ENCODE measurements at places on chromosomes 7 and 10.

- no peak for DNase-seq
These were observed 614.7 kb downstream of the DNAJB6 start for GRCh38 chr7:157951300-157952049.

DNA sequence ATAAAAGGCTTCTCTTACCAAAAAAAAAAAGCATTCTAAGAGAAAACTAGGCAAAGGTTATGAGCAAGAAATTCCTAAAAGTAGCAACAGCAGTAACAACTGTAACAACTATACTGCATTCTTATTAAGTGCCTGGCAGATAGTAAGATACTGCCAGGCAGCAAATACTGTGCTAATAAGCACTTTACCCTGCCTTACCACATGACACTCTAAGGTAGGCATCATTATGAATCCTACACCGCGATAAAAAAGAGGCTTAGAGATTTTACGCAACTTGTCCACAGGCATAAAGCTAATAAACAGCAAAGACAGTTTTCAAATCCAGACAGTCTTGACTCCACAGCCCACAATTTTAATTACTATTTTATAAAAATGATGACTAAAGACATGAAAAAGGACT, 83.2 kb downstream of the USP6NL start:
- DNase-seq: no peak

- DNase-seq: no peak
These were observed 63.3 kb downstream of the NOC3L start for GRCh38 chr10:94299417-94299816.

DNA sequence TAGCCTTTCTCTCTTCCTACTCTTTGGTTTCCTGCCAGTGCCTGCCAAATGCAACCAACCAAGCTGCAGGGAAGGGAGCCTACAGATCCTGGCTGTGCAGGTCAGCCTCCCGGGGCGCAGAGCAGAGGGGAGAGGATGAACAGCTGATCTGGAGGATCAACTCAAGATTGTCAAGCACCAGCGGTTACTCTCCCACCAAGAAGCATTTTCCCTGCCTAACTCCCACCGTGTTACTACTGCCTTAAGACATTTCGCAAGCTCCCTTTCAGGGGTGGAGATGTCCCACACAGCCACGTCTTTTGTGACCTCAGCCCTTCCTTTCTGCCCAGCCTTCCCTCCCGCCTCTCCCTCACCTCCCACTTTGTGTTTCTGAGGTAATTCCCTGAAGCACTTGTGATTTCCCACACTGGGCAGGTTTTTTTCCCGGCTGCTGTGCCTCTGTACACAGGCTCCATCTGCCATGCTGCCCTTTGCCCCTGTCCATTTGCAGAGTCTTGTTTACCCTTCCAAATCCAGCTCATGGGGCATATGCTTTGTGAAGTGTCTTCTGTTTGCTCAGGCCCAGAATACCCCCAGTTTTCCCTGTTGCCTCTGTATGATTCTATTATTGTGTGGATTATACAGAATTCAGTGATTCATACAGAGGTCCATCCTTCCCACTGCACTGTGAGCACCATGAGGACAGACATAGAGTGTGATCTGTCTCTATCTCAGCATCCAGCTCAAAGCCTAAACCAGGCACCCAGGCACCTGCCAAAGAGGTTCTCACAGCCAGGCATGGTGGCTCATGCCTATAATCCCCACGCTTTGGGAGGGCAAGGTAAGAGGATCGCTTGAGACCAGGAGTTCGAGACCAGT, 40.9 kb upstream of the PAPSS2 start:
- DNase-seq: no peak

GRCh38 chr10:79438021-79438698, 7.3 kb downstream of the ZCCHC24 start:
- no peak for DNase-seq

GRCh38 chr7:76372984-76373833, 14.4 kb upstream of the YWHAG start:
- no peak for DNase-seq

DNA sequence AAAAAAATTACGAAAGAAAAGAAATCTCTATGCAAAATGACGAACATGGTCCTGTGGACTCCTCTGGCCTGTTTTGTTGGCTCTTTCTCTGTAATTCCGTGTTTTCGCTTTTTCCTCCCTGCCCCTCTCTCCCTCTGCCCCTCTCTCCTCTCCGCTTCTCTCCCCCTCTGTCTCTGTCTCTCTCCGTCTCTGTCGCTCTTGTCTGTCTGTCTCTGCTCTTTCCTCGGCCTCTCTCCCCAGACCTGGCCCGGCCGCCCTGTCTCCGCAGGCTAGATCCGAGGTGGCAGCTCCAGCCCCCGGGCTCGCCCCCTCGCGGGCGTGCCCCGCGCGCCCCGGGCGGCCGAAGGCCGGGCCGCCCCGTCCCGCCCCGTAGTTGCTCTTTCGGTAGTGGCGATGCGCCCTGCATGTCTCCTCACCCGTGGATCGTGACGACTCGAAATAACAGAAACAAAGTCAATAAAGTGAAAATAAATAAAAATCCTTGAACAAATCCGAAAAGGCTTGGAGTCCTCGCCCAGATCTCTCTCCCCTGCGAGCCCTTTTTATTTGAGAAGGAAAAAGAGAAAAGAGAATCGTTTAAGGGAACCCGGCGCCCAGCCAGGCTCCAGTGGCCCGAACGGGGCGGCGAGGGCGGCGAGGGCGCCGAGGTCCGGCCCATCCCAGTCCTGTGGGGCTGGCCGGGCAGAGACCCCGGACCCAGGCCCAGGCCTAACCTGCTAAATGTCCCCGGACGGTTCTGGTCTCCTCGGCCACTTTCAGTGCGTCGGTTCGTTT, 83.5 kb upstream of the SLF2 start:
- peak; percentile 8 for DNase-seq

GRCh38 chr10:112964482-112964881, 14.4 kb downstream of the TCF7L2 start:
- no peak for DNase-seq

DNA sequence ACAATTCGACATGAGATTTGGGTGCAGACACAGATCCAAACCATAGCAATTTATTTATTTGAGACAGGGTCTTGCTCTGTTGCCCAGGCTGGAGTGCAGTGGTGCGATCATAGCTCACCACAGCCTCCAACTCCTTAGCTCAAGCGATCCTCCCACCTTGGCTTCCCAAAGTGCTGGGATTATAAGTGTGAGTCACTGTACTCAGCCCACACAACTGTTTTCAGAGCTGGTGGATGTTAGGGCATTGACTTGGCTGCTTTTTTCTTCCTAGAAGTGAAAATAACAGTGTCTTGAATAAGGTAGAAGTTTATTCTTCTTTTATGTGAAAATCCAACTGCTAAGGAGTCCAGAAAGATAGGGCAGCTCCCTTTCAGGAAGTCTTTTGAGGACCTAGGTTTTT, 132.1 kb downstream of the CCDC3 start:
- DNase-seq: no peak

GRCh38 chr10:66535439-66535838, 390.4 kb upstream of the LRRTM3 start:
- no peak for DNase-seq

DNA sequence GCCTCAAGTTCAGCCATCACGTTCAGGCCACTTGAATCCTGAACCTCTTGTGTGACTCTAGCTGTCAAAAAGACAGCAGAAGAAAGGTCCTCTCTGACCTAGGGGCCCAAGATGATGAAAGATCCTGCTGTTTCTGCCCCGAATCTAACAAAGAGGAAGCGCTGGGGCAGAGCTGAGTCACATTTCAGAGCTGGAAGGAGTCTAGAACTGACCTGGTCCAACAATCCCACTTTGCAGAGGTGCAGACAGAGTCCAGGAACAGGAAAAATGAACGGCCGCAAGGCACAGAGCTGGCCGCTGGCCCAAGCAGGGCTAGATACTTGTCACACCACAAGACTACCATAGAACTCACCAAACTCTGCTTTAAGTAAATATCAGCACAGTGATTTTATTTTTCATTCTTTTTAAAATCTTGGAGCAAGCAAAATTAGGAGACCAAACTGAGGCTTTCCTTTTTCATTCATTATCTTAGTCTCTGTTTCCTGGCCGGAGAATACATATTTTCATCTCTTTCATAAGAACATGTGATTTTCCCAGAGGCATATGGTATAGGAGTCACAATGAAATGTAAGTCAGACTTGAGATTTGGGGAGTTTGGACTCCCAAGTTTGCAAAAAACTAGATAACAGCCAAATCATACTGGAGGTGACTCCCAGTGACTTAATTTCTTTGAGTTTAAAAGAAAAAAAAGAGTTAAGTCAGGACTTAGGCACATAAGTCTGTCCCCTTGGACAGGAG, 52.8 kb downstream of the CHST15 start:
- no peak for DNase-seq

DNA sequence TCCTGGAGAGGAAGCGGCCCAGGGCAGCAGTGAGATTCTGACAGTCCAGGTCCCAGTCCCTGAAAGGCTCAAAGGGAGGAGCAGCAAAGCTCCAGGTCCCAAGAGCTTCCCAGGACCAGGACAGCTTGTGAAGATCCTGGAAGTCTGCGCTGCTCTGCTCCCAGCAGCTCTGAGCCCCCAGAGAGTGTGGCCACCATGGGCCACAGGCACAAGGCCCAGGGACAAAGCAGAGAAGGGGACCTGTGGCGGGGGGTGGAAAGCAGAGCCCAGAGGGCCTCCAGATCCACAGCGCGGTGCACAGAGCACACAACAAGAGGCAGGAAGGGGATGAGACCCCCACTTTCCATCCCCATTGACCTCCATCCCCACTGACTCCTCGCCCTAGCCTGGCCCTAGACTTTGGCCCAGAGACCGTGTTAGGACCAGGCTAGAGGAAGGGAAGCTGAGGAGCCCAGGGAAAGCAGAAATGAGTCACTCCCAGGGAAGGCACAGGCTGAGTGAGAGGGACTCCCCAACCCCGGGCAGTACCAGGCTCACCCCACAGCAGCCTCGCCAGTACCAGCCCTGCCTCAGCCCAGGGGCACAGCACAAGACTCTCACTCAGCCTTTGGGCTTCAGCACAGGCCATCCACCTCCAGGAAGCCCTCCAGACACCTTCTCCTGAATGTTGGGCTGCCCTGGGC, 75.5 kb downstream of the GRID1 start:
- DNase-seq: no peak

- no peak for DNase-seq
These were observed 2.2 kb upstream of the LOXL4 start for GRCh38 chr10:98270073-98270740.

DNA sequence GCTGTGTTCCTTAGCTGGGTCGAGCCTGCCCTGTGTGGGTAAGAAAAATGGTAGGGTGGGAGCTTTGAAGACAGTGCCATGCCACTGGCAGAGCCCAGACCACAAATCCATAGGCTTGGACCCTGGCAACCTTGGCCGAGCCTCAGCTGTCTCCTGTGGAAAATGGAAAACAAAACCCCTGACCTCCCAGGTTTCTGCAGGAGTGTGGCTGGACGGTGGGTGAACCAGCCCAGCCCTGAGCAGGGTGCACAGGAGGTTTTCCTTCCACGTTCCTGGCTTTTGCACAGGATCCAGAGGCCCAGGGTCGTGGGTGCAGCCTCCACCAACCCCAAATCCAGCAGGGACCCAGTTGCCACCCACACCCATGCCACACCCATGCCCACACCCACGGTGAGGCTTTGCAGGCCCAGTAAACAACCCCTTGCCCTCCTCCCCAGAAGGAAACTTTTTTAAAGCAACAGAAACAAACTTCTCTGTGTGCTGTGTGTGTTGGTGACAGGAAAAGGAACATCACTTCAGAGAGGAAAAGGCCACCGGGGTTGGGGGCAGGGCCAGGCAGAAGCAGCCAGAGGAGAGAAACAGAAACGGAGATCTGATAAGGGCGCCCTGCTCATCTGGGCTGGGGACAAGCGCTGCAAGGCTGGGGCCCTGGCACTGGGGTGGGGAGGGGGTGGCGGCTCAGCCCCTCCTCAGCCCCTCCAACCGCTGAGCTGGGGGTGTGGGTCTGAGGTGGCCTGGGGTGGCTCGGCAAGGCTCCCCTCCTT, 20.7 kb upstream of the ZMIZ1 start:
- no peak for DNase-seq

DNA sequence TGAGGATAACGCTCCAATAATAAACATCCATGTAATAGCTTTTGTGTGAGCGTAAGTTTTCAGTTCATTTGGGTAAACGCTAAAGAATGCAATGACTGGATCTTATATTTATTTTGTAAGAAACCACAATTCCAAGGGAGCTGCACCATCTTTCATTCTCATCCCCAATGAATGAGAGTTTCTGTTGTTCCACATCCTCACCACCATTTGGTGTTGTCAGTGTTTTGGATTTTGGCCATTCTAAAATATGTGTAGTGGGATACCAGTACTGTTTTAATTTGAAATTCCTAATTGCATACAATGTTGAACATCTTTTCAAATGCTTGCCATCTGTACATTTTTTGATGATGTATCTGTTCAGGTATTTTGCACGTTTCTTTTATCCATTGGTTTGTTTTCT, 50.9 kb upstream of the SEMA3D start:
- DNase-seq: no peak

- DNase-seq: no peak
These were observed 431.5 kb downstream of the LRMDA start for GRCh38 chr10:75862935-75863334.

- DNase-seq: no peak
These were observed 53.5 kb downstream of the ZNF467 start for GRCh38 chr7:149719912-149720335.

DNA sequence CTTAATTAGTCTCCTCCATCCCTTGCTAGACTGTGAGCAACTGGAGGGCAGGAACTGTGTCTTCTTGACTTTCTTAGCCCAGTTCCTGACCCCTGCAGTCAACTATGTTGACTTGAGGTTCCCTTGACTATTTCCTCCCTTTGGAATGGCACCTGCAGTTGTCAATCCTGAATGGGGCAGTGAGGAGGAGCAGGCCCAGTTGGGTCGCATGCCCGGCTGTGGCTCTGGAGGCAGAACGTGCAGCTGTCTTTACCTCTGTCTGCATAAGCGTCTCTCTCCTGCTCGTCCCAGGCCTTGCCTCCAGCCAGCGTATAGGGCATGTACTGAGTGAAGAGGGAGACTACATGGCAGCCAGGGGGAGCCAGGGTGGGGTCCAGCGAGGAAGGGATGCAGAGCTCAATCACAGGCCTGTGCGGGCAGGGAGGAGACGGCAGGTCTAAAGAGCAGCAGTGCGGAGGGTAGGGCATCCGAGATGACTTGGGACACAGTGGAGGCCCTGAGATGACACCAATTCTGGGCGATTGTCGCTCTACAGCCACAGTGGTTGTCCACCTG, 26.8 kb downstream of the PYROXD2 start:
- no peak for DNase-seq

DNA sequence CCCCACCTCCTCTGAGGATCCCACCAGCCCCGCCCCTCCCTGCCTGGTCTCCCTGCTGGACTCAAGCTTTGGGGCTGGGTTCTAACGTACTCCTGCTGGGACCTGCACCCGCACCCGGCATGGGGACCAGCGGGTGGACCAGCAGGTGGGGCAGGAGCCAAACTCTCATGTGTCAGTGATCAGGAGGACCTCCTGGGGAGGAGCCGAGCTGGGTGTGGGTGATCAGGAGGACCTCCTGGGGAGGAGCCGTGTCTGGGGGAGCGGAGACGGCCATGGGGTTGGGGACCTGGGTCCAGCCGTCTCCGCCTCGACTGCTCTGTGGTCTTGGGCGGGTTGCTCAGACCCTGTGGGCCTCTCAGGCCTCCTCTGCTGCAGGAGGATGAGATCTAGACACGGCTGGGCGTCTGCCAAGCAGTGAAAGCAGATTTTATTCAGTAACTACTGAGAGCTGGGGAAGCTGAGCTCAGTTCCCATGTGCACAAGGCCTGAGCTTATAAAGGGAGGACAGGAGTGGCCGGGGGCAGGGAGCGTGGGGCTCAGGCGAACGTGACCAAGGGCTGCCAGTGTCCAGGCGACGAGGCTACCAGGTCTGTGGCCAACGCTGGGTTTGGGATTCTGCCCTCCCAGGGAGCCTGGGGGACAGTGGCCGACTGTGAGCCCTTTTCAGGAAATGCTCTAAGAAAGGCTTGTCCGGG, 33.6 kb upstream of the UTF1 start:
- no peak for DNase-seq
